H9 (cell line): ENCODE measurements at places on chromosomes 1 and 21.

GRCh38 chr21:14977814-14978213, 87.0 kb downstream of the NRIP1 start:
- DNase-seq = no peak

GRCh38 chr1:37851782-37852210, 7.6 kb downstream of the MTF1 start:
- no peak for DNase-seq

GRCh38 chr1:9416506-9416905, 122.8 kb upstream of the SLC25A33 start:
- no peak for DNase-seq

DNA sequence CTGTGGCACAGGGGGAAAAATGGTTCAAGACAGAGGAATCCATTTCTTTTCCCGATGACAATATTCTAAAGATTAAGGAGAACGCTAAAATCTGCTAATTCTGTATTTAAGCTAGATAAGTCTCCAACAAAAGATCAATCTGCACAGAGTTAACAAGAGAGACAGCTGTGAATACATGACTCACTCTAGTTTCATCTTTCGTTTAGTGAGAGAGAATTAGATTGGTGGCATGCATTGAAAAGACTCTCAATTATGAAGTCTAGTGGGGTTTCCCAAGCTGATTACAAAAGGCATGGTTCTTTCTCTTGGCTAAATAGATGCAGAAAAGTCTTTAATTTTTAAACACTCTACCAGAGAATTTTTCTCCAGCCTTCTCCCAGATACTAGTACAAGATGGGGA, 34.4 kb downstream of the CAPN9 start:
- DNase-seq = no peak

- DNase-seq = no peak
These were observed 21.0 kb upstream of the APP start for GRCh38 chr21:26191609-26192008.
